ENCODE measurements at places on chromosomes 13 and 19. TPM values are rescaled to one million over a fixed set of nuclear protein-coding genes. Genes with fewer than 3 reads are reported as not detected.

The POU2F2 gene
- 0.70 TPM for total RNA-seq

DNA sequence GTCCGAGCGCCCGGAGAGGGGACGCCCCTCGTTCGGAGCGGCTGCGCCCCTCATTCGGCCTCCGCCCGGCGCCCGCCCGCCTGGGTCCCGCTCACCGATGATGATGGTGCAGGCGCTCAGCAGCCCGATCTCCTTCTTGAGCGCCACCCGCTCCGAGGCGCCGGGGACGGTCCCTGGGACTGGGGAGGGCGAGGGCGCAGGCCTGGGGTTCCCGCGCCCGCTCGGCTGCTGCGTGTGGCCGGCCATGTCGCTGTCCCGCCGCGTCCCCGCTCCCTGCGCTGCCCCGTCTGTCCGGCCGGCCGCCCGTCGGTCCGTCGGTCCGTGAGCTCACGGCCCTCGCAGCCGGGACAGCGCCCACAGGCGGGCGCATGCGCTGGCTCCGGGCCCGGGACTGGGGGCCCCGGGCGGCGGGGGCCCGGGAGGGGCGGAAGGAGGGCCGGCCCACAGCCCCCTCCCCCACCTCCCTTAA is at the start of gene SLC7A10:
TSS of gene SLC7A10 (minus strand) at position 393 of the 469 bp plus-strand sequence. CDS start at position 246, 147 bp downstream.
- peaks cover 95% of the 10 kb centered on the region for H3K27me3 ChIP-seq
- DNase-seq = no peak
- no peaks in the 10 kb centered on the region for H3K36me3 ChIP-seq
- H3K4me3 ChIP-seq = no peak within 1 kb of the TSS

The BLOC1S3 gene
- 4.5 TPM for total RNA-seq

DNA sequence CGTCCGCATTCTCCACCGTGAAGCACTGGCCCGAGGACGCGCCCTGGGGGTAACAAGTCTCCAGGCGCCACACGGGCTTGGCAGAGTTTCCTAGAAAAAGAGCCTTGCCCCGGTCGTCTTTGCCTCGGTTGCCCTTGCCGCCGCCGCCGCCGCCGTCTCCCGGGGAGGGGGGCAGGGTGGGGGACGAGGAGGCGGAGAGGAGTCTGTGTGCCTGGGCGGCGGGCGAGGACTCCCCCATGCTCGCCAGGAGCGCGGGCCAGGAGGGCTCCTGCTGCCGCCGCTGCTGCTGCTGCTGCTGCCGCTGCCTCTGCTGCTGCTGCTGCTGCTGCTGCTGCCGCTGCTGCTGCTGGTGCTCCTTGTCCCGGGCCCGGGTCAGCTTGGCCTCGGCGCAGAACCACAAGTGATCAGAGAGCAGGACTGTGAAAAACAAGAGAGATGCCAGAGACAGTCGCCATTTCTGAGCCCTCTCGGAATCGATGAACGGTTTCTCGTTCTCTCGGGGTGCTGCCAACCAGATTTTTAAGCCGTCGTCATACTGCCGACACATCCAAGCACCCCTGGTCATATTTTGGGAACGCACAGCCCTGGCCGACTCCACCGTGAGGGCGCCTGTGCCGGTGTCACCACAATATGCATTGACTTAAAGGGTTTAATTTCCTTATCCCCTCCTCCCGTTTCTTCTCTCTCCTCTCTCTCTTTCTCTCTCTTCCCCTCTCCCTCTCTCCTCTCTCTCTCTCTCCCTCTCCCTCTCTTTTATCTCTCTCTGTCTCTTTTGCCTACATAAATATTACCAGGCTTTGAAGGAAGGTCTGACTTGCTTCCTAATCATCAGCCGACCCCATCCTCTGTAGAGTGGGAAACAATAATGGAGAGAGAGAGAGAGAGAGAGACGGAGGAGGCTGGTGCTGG is 349.1 kb downstream of the LIG4 start:
- peak overlapping the region; percentile 30 for H3K4me3 ChIP-seq
- H3K4me1 ChIP-seq = peaks cover 21% of the 10 kb centered on the region
- H3K36me3 ChIP-seq = no peaks in the 10 kb centered on the region
- no peak for DNase-seq
- peaks cover 52% of the 10 kb centered on the region for H3K27me3 ChIP-seq

The BRCA2 gene
- 0.15 TPM for total RNA-seq

- H3K4me3 ChIP-seq = no peak overlapping the region
- no peak overlapping the region for H3K27ac ChIP-seq
- H3K27me3 ChIP-seq = no peaks in the 10 kb centered on the region
- H3K36me3 ChIP-seq = no peaks in the 10 kb centered on the region
Measured at GRCh38 chr19:43675269-43675879, 5.4 kb upstream of the PLAUR start.

- H3K4me3 ChIP-seq = no peak overlapping the region
- no peak overlapping the region for H3K27ac ChIP-seq
- no peaks in the 10 kb centered on the region for H3K4me1 ChIP-seq
- no peaks in the 10 kb centered on the region for H3K27me3 ChIP-seq
Measured at GRCh38 chr13:30577401-30577852, 40.3 kb upstream of the USPL1 start.

- no peaks in the 10 kb centered on the region for H3K36me3 ChIP-seq
- H3K27me3 ChIP-seq = no peaks in the 10 kb centered on the region
- H3K4me3 ChIP-seq = no peak overlapping the region
- no peaks in the 10 kb centered on the region for H3K4me1 ChIP-seq
Measured at GRCh38 chr13:19591864-19592263, 30.5 kb upstream of the TPTE2 start.

GRCh38 chr19:45079063-45079910 is at the start of gene GEMIN7:
Gene GEMIN7 (plus strand): TSS chr19:45079260. CDS start chr19:45090115, 10,855 bp downstream.
- no peaks in the 10 kb centered on the region for H3K36me3 ChIP-seq
- H3K27ac ChIP-seq = peak within 1 kb of the TSS; percentile 84
- H3K4me1 ChIP-seq = peaks cover 51% of the 10 kb centered on the region

GRCh38 chr19:7307590-7308218 is 13.5 kb upstream of the INSR start:
- no peaks in the 10 kb centered on the region for H3K27me3 ChIP-seq
- H3K36me3 ChIP-seq = no peaks in the 10 kb centered on the region
- no peak for DNase-seq
- H3K4me3 ChIP-seq = no peak overlapping the region
- no peak overlapping the region for H3K27ac ChIP-seq
- H3K4me1 ChIP-seq = no peaks in the 10 kb centered on the region

GRCh38 chr13:26658448-26659385 is 101.2 kb downstream of the WASF3 start:
- no peaks in the 10 kb centered on the region for H3K27me3 ChIP-seq
- H3K4me1 ChIP-seq = peaks cover 15% of the 10 kb centered on the region
- H3K36me3 ChIP-seq = no peaks in the 10 kb centered on the region

- DNase-seq = peak; percentile 42
- peaks cover 6% of the 10 kb centered on the region for H3K4me1 ChIP-seq
- H3K4me3 ChIP-seq = peak overlapping the region; percentile 26
- H3K27ac ChIP-seq = no peak overlapping the region
- H3K36me3 ChIP-seq = no peaks in the 10 kb centered on the region
Measured at GRCh38 chr19:13872695-13873389, 4.1 kb upstream of the NANOS3 start.

The ZNF606 gene
- 14.1 TPM for total RNA-seq

The SACS gene
- 9.6 TPM for total RNA-seq

DNA sequence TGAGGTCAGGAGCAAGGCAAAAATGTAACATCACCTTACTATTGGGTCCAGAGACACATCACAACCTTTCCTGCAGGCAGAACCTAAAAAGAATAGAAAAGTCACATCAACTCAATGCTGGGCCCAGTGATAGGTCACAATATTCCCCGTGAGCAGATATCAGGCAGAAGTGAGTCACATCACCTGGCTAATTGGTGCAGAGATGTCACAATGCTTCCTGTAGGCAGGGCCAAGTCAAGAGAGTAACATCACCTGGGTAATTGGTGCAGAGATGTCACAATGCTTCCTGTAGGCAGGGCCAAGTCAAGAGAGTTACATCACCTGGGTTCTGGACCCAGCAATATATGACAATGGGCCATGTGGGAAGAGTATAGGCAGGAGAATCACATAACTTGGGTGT is 63.4 kb downstream of the ZNF726 start:
- H3K4me3 ChIP-seq = no peak overlapping the region
- H3K36me3 ChIP-seq = no peaks in the 10 kb centered on the region
- H3K27ac ChIP-seq = no peak overlapping the region
- H3K27me3 ChIP-seq = no peaks in the 10 kb centered on the region
- H3K4me1 ChIP-seq = no peaks in the 10 kb centered on the region

DNA sequence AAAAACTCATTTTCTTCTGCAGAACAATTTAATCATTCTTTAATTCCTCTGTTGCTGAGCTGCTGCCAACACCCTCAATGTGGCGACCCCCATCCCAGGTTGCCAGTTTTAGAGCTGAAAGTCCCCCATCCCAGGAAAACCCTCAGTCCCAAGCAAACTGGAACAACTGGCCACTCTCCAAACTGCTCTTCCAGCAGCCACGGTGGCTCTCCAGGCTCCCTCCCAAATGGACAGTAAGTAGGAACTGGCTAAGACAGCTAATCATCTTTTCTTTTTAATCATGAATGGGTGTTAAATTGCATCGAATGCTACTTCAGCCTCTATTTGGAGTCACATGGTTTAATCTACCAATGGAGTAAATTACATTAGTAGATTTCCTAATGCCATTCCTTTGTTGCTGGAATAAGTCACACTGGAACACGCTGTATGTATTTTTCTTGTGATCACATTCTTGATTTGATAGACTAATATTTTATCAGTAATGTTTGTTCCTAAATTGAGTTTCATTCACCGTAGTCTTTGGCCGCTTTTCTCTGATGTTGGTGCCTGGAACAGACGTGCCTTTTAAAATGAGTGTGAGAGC is 33.7 kb upstream of the VSTM2B start:
- H3K4me1 ChIP-seq = no peaks in the 10 kb centered on the region
- no peaks in the 10 kb centered on the region for H3K36me3 ChIP-seq
- no peak overlapping the region for H3K27ac ChIP-seq
- H3K4me3 ChIP-seq = no peak overlapping the region
- no peak for DNase-seq

DNA sequence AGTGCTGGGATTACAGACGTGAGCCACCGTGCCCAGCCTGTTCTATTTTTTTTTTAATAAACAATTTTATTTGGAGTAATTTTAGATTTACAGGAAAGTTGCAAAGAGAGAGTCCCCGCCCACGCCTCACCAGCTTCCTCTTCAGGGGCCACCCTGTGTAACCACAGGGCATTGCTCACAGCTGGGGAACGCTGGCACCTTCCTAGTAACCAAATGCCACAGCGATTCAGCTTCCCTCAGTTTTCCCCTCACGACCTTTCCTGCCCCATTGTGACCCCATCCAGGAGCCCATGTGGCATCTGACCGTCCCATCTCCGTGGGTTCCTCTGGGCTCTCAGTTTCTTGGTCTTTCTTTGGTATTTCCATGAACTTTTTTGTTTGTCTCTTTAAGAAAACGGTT is 83.9 kb downstream of the GNG7 start:
- DNase-seq = peak; percentile 51
- no peak overlapping the region for H3K27ac ChIP-seq
- H3K36me3 ChIP-seq = no peaks in the 10 kb centered on the region

DNA sequence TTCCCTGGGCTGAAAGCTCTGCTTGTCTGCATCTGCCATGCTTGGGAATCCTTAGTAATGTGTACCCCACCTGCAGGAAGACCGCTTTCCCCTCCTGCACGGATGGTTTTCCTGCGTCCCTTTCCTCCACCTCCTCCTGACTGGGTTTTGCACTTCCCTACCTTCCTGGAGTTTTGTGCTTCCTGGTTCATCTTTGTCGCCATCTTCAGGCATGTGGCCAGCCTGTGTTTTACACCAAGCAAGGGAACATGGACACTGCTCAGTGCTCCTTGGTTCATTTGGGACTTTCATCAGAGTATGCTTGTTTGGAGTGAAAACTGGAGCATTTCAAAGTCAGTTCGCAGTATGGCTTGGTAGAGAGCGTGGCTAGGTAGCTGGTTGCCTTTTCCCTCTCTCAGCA is 30.7 kb downstream of the ERICH6B start:
- no peaks in the 10 kb centered on the region for H3K4me1 ChIP-seq
- DNase-seq = no peak
- no peak overlapping the region for H3K27ac ChIP-seq
- H3K27me3 ChIP-seq = peaks cover 17% of the 10 kb centered on the region
- no peak overlapping the region for H3K4me3 ChIP-seq
